ENCODE measurements at places on chromosomes 4 and X.

GRCh38 chr4:5711479-5712184 lies 631 bp downstream of the EVC start:
- no peak for DNase-seq

- no peak for DNase-seq
Observed at GRCh38 chr4:115042496-115042895, 70.9 kb downstream of the NDST4 start.

DNA sequence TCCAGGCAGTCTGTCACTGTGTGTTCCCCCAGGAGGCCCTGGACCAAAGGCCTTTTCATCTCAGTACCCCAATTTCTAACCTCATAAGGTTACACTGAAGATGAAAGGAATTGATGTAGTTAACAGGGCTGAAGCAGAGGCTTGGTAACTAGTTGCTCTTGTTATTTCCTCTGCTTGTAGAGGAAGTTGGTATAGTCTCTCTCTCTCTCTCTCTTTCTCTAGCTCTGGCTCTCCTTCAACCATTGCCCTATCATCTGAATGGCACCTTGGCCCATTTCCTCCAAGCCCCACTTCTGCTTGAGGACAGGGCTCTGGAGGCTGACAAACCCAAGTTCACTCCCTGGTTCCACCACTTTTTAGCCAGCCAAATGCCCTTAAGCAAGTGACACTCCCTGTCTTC lies 96.1 kb downstream of the MAMLD1 start:
- no peak for DNase-seq

- DNase-seq: no peak
Observed at GRCh38 chr4:116469582-116469981, 615.8 kb downstream of the TRAM1L1 start.

DNA sequence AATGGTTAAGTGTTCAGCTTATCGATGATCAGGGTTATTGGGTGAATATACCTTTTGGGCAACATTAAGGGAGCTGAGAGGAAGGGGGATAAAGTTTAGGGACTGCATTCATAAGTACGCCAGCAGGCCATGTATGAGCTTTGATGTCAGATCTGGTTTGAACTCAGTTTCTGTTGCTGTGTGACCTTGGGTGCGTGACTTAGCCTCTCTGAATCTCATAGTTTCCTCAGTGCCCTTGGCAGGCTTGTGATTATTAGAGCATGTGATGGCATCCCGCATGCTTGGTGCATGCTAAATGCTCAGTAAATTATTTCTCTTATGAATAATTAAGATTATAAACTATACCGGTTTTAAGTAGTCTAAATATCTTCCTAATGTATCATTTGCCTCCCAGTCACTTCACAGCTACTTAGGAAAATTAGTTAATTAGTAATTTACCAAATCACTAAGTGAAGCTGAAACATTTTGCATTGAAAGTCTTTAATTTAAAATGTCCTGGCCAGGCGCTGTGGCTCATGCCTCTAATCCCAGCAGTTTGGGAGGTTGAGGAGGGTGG lies 3.8 kb downstream of the TBC1D14 start:
- DNase-seq: no peak

- DNase-seq: no peak
Observed at GRCh38 chr4:45484740-45485139, 639.1 kb downstream of the GABRG1 start.

- DNase-seq: no peak
Observed at GRCh38 chr4:190020790-190021717, 6.0 kb downstream of the FRG2 start.

GRCh38 chr4:80225595-80225994 lies 28.3 kb downstream of the PRDM8 start:
- no peak for DNase-seq

GRCh38 chr4:170087163-170087700 lies 2.5 kb downstream of the AADAT start:
- DNase-seq: no peak

- DNase-seq: no peak
Observed at GRCh38 chrX:153414856-153415510, 3.7 kb downstream of the ZFP92 start.

GRCh38 chrX:28347476-28347875 lies 239.8 kb upstream of the IL1RAPL1 start:
- no peak for DNase-seq

- no peak for DNase-seq
Observed at GRCh38 chr4:80594701-80595100, 259.2 kb downstream of the CFAP299 start.

Data from T-cell (primary cell).